ENCODE measurements at places on chromosomes 13 and 19.

GRCh38 chr13:95243207-95243606, 58.0 kb downstream of the ABCC4 start:
- DNase-seq: no peak

DNA sequence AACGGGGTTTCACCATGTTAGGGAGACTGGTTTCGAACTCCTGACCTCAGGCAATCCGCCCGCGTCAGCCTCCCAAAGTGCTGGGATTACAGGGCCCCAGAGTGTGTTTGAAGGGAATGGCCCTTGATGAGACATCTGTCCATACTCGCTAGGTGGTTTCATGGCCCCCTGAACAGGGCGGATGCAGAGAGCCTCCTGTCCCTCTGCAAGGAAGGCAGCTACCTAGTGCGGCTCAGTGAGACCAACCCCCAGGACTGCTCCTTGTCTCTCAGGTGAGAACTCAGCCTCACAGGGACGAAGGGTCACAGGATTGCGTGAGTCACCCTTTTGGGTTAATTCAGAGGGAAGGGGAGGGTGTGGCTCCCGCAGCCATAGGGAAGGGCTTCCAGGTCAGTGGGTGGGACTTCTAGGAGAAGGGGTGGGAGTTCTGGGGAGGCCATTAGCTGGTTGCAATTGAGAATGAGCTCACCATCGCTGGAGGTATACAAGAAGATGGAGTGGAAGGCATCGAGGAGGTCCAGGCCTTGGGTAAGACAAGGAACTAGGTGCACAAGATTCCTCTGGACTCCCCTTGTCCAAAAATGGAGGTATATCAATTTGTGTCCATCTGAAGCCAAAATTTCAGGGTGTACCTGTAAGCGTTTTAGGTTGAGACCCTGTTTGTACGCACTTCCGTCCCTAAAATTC, 9.2 kb downstream of the SHD start:
- no peak for DNase-seq

DNA sequence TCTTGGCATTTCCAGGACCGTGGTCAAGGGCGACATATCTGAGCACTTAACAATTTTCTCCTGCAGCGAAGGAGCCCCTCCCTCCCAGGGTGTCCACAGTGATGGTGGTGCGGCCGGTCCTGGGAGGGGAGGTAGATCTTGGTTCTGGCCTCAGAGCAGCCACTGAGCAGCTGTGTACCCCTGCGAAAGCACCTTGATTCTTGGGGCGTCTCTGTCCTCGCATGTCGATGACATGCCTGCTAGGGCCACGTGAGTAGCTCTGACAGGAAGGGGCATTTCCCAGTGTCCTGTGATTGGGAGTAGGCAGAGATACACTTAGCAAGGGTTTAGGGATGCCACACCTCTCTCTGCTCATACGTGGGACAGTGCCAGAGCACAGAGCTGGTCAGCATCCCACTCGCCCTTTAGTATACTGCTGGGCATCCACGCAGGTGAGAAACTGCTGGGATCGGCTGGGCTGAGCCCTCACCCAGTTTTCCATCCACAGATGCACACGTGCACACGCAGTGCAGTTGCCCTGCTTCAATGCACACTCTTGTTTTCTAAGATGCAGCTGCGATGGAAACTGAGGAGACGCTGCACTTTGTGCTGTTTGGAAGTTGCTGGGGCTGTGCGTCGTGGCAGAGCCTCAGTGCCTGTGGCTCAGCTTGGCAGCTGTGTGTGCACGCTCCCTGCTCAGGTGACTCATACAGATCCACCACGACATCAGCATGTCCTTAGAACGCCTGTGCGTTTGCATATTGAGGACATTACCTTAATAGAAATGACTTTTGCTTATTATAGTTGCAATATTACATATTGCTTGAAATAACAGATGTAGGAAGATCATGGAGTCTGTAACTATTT, 66.8 kb downstream of the TEX29 start:
- DNase-seq: no peak

DNA sequence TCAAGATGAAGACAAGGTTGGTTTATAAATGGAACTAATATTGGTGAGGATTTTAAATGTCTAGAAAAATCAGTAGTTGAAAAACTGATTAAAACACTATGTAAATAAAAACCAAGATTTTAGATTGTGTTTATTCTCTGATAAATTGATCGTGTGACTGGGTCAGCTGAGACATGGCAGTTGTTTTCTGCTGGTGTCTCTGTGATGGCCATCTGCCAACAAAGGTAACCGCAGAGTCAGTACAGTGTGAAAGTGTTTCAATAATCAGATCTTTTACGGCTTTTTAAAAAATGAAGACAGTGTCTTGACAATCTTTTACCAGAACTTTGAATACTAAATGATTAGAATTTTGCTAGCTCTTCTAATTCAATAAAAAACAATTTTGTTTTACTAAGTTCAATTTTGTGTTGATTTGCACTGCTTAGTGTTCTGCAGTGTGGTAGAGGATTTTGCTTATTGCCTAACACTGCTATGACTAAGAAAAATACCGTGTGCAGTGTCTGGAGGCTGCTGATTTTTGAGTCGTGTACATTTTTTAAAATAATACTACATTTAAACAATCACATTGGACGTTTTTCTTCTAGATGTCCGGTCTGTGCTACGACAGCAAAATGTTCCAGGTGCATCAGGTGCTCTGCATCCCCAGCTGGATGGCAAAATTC, 32.7 kb upstream of the GPR183 start:
- DNase-seq: no peak

GRCh38 chr19:44658069-44658733, 13.1 kb upstream of the CEACAM19 start:
- no peak for DNase-seq

DNA sequence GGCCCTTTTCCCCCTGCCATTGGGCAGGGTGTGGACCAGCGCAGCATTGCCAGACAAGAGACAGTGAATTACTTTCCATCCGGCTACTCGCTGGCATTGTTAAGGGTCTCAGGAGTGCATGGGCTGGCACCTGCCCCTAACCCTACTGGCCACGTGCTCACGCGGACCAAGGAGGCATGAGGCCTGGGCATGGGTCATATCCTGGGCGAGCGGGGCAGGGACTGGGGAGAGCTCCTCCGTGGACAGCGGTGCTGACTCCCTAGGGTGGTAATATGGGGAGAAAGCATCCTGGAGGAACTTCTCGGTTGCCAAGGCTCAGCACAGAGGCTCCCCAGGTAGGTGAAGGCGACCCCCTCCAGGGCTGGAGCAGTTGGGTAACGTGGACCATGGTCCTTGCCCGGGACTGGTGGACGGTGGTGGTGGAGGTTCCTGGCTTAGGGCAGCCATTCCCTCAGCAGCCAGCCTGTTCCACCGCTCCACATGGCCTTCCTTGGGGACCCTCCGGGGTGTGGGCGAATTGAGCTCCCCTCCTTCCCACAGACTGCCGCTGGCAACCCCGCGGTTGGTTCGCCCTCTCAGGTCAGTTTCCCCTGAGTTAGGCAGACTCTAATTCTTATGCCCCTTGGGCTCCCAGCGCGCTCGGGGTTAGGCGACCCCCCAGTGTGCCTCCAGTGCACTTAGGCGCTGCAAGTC, 465.1 kb downstream of the SLITRK5 start:
- DNase-seq: no peak

GRCh38 chr19:48365602-48366001, 1.4 kb downstream of the SYNGR4 start:
- no peak for DNase-seq

- DNase-seq: no peak
These were observed 18.1 kb downstream of the PGLS start for GRCh38 chr19:17529239-17530158.

DNA sequence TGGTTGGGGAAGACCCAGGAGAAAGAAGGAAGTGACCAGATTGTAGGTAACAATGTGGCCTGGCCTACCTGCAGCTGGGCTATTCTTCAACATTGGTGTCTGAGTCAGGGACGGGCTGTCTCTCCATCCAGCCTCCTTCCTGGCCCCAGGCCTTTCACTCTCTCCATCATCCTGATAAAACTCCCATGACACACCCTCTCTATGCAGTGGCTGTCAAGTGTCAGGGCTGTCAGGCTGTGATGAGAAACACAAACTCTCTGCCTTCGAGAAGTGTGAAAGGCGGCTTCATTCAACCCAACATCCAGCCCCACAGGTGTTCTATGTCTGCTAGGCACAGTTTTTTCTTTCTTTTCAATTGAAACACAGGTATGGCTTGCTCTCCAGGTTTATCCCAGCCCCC, 153.3 kb upstream of the VSTM2B start:
- no peak for DNase-seq

DNA sequence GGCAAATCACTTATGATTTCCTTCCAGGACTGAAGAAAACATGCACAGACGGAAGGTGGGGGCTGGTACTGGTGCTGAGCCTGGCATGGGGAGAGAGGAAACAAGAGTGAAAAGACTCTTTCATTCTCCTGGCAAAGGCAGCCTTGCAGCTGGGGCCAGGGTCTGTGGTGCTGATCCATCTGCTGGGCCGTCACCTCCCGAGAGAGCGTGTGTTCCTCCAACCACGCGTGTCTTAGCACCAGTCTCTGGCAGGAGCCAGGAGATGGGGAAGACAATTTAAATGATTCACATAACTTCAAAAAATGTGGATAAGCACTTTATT, 23.9 kb upstream of the SPART start:
- no peak for DNase-seq

DNA sequence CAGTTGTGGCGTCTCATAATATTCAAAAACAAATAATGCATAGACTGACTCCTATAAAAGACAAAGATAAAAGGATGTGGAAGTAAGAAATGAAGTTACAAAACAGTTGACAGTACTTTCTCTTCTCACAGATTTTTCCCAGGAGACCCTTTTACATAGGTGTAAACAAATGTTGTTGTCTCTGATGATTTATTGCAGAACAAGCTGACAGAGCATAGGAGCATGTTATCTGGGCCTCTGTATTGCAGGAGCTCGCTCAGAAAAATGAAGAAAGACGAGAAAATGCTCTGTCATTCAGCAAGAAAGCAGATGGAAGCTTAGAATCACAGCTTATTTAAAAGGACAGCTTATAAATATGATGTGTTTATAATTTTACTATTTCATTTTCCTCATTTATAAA, 353.6 kb upstream of the GPC6 start:
- DNase-seq: no peak

DNA sequence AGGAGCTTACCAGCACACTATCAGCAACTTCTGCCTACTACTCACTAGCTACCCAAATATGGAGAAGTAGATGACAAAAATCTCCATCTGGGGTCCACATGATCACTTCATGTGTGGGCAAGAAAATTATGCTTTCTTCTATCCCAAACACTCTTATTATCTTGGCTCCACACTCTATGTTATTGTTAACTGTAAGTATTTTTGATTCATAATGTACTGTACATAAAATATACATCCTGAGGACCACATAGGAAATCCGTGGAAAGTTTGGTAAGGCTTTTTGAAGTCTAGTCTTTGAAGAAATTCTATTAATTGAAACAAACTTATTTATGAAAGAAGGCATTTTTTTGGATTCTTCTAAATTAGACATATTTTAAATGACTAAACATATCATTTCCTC, 378.8 kb downstream of the DACH1 start:
- peak; percentile 0 for DNase-seq

- DNase-seq: no peak
These were observed 229.1 kb downstream of the TM9SF2 start for GRCh38 chr13:99730403-99730802.

GRCh38 chr19:287381-287871, 3.8 kb downstream of the PLPP2 start:
- DNase-seq: no peak

DNA sequence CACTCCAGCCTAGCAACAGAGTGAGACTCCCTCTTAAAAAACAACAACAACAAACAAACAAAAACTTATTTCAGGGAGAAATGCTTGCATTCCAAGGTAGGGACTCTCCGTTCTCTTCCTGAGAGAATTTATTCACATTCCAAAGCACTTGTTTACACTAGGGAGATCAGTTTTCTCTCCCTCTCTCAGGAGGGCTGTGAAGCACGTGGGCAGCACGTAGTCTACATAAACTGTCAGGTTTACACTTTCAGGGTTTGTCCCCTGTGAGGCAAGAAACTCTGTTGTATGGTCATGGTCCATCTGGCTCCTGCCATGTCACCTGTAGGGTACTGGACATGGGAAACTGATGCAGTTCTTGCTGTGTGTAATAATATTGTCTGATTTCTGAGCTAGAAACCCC, 31.6 kb downstream of the WDR87 start:
- peak; percentile 20 for DNase-seq

DNA sequence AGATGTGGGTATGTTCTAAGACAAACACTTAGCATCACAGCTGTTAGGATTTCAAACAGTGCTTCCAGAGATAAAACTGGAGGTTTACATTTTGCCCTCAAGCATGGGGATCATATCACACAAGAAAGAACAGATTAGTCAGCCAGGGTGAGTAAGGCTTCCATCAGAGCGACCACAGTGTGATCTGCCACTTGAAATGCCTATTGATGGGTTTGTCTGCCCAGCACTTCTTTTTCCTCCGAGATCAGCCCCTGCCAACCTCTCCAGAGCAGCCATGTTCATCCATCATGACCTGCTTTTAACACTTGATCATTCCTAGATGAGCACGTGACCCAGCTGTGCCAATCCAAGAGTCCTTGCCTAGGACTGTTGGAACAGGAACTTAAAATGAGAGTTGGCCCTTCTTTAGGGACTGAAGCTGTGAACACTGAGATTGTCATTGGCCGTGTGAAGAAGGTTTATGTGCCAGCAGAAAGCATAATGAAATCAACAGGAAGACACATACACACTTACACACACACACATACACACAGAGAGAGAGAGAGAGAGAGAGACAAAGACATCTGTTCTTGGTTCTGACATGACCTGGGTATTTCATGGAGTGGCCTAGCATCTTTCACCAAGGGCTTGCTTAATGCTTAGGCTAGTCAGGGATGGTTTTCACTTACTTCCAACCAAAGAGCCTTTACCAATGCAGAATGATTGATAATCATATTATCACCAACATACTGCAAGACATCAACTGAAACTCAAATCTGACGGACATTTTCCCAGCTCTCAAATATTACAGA, 5.2 kb upstream of the CEBPG start:
- DNase-seq: no peak

GRCh38 chr13:50919277-50919676, 9.7 kb downstream of the RNASEH2B start:
- DNase-seq: no peak

Data from AG04450 (cell line).